ENCODE measurements at places on chromosomes 4 and X.

- DNase-seq = no peak
Observed at GRCh38 chrX:30373479-30373878, 64.3 kb upstream of the NR0B1 start.

DNA sequence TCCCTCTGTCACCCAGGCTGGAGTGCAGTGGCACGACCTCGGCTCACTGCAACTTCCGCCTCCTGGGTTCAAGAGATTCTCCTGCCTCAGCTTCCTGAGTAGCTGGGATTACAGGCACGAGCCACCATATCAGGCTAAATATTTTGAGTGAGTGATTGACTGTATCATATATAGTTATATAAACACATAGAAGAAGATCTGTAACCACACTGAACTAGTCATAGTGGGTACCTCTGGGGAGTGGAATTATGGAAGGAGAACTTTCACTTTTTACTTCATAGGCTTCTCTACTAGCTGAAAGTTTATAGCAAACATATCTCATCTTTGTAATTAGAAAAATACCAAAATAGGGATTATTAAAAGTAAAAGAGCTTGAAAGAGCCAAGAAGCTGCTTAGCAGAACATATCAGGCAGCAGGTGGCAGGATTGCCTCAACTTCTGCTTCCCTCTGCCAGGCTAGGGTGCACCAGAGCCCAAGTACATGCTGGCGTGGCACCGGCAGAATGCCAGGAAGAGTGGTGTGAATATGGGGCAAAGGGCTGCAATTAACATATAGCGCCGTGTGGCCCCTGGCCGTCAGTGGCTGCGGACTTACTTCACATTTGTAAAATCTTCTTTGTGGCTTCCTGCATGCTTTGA lies 39.5 kb upstream of the CD40LG start:
- peak; percentile 36 for DNase-seq

GRCh38 chrX:111505783-111506182 lies 5.7 kb upstream of the SERTM2 start:
- DNase-seq = no peak

DNA sequence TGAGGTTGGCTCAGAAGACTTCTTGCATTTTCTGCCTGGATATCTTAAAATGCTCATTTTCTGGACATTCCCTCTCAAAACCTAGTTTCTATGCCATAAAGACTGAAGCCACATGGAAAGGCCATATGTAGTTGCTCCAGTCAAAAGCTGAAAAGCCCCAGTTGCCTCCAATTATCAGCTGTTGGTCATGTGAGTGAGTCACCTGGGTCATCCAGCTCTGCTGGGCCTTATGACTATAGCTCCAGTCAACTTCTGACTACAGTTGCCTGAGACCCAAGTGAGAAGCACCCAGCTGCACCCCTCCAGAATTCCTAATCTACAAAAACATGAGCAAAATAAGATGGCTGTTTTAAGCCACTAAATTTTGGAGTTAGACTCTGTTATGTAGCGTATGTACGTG lies 41.9 kb downstream of the HELQ start:
- DNase-seq = no peak

GRCh38 chr4:41930139-41930831 lies 4.9 kb upstream of the TMEM33 start:
- DNase-seq = no peak

GRCh38 chr4:7774301-7775294 lies 165.1 kb downstream of the AFAP1 start:
- no peak for DNase-seq

DNA sequence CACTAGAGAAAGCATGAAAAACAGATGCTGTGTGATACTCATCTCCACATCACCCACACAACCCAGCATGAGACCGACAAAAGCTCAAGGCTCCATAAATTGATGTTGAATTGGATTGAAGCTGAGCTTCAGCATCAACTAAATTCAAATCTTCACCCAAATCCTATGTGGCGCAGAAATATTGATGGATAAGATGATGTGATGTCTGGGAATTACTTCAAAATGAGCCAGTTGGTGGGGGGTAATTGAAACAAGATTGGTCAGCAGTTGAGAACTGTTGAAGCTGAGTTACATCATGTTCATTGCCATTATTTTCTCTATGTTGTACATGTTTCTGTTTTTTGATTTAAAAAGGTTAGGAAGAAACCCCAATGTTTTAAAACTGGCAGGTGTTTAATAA lies 166.5 kb upstream of the STS start:
- DNase-seq = no peak

DNA sequence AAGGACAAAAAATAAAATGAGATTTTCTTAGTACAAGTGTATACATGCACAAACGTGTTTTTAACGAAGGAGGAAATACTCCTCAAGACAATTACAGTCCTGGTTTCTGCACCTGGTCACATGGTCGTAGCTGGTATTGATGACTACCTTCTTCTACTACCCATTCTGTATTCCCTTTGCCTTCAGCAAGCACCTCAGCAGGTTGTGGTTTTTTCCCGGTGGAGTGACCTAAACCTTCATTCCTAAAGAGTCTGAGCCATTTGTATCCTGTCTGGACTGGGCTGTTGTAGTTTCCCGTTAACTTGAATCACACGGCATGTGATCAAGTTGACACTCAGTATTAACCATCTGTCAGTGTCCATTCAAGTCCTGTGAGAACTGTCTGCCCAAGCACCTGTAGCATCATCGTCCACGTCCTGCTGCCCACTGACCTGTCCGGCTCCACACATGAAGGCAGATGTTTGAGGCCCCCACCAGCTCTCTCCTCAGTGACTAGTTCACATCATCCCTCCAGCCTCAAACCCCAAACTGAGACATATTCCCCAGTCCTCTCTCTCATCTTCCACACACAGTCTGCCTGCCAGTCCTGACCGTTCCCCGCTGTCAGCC lies 31.1 kb upstream of the TBC1D14 start:
- DNase-seq = no peak
